ENCODE measurements at places on chromosomes 7 and 10.

GRCh38 chr7:82567356-82567755 lies 123.8 kb upstream of the CACNA2D1 start:
- DNase-seq: no peak

DNA sequence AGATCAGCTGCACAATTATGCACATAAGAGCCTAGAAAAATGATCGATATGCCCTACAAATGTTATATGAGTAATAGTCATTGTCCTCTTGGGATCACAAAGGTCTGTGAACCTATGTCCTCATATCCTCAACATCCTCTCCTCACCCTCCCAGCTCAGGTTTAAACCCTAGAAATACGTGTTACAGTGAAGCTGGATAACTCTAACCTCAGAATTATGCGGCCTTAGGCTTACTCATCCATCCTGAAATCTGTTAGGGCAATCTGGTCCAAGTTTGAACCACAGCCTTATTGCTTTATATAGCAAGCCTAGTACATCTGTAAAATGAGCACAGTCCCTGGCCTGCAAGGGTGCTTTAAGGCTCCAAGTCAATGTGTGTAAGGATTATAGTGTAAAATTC lies 84.2 kb upstream of the FRMD4A start:
- DNase-seq: no peak

GRCh38 chr10:31836569-31837406 lies 91.8 kb downstream of the ARHGAP12 start:
- no peak for DNase-seq

- DNase-seq: no peak
Observed at GRCh38 chr7:153657182-153657800, 394.9 kb upstream of the DPP6 start.

- peak; percentile 96 for DNase-seq
Observed at GRCh38 chr10:130136226-130137089, at the start of gene GLRX3. TSS of gene GLRX3 (plus strand) at chr10:130136391. CDS start at chr10:130136421, 30 bp downstream.

All from activated effector memory CD4-positive, alpha-beta T cell treated with anti-CD3 and anti-CD28 coated beads, Interleukin-2, amount 50 U/mL, for 16 hours (primary cell).